Tibial artery (tissue), 4 donors: ENCODE measurements at places on chromosomes 16 and 17.
A peak's percentile ranks its signal among the peaks of the same experiment; 100 is the strongest.

- no peak for DNase-seq
Observed at GRCh38 chr17:52148969-52149351, 9.6 kb downstream of the CA10 start.

GRCh38 chr16:10081201-10081940, 100.9 kb downstream of the GRIN2A start:
- no peak for DNase-seq

DNA sequence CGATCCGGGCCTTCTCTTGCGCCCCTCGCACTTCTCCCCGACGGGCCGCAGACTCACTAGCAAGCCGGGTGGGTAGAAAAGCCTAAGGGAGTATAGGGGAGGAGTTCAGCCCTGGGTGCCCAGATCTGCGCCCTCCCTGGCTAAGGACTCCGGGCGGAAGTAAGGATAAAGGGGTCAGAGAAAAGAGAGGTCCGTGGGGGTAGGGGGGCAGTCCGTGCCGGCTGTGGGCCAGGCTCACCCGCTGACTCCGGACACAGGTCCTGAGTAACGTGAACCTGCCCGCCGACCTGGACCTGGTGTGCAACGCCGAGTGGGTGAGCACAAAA, 1.8 kb downstream of the NAGS start:
- no peak for DNase-seq

GRCh38 chr17:79913451-79913850, 74.2 kb upstream of the CBX4 start:
- no peak for DNase-seq

GRCh38 chr17:41308918-41309359, at the start of gene KRTAP16-1:
TSS of gene KRTAP16-1 (minus strand) at chr17:41309309. CDS start at chr17:41309253, 56 bp downstream.
- no peak for DNase-seq

DNA sequence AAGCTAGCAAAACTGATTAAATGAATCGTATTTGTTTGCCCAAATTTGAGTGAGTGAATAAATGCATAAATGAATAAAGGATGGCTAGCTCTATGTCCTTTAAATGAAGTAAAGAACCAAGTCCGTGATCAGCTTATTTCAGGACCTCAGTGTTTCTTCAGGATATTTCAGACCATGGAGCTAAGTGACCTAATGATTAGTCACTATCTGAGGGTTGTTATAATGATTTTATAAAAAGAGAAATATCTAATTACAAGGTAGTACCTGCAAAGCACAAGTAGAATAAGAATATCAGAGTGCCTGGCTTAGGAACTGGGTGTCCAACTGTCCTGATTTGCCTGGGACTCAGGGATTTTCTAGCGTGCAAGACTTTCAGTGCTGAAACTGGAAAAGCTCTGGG, 12.5 kb downstream of the KCNJ2 start:
- DNase-seq: no peak

- peak; percentile 33 for DNase-seq
Observed at GRCh38 chr17:77893144-77894044, 65.1 kb upstream of the TNRC6C start.

DNA sequence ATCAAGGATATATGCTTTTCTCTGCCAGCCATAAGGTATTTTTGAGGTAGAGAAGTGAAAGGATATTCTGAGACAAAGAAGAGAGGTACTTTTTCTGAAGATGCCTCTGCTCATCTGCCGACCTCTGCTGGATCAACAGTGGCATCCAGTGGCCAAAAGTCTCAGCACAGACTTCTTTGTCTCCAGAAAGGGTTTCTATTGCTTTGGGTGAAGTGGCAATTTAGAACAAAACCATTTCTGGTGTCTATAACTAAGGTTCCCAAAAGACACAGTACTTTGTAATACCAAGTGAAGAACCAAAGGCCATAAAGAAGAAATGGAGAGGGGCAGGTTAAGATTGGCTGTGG, 155.2 kb upstream of the C17orf78 start:
- no peak for DNase-seq

DNA sequence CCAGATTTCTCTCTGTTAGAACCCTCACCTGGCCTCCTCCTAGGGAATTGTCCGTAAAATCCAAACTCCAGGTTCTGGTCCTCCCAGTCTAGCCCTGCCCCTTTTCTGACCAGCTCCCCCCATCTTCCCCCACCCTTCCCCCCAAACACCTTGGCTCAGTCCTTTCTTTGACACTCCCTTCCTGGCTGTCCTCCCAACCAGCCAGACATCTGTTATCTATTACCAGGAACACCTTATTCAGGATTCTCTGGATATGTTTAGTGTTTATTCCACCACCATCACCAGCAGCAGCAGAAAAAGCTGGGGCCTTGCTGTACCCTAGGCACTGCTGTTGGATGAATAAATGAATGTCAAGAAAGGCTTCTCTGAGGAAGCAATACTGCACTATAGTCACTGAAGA, 4.0 kb upstream of the CMTM3 start:
- DNase-seq: no peak

DNA sequence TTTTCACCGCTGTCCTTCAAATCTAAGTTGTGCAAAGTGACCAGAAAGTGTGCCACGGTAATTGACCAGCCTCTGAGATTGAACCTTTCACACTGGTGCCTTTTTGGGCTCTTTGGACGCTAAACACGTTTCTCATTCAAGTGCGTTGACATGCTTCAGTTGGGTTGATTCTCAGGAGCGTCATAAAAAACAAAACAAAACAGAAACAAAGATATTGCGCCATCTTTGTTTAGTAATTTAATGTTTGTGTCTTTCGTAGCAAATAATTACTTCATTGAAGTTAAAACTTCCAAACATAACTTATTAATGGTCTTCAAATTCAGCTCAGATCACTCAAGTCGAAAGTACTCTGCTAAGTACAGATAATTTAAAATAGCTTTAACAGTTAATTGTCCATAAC, 80.2 kb downstream of the OR1D5 start:
- no peak for DNase-seq

DNA sequence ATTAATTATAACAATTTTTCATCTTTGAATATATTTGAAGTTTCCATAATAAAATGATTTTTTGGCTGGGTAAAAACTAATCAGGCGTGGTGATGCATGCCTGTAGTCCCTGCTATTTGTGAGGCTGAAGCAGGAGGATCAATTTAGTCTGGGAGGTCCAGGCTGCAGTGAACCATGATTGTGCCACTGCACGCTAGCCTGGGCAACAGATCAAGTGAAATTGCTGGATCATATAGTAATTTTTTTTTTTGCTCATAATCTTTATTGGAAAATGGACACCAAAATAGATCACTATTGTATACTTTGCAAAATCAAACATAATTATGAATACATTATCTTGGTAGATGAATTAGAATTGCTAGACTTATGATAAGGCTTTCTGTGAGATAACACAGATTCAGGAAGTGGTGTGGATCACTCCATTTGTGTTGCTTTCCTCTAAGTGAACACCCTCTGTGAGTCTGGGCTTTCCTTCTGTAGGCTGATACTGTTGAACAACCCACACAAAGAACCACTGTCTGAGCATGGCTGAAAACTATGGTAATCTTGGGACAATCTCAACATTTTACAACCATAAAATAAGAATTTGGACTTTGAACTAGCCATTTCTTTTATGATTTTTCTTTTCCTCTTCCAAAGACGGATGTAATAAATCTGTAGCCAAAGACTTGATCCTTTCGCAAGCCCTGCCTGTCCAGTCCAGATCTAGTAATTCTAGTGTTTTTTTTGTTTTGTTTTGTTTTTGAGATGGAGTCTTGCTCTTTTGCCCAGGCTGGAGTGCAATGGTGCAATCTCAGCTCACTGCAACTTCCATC, 5.6 kb upstream of the ST3GAL2 start:
- no peak for DNase-seq

- no peak for DNase-seq
Observed at GRCh38 chr16:85175724-85176233, 63.5 kb upstream of the CIBAR2 start.

DNA sequence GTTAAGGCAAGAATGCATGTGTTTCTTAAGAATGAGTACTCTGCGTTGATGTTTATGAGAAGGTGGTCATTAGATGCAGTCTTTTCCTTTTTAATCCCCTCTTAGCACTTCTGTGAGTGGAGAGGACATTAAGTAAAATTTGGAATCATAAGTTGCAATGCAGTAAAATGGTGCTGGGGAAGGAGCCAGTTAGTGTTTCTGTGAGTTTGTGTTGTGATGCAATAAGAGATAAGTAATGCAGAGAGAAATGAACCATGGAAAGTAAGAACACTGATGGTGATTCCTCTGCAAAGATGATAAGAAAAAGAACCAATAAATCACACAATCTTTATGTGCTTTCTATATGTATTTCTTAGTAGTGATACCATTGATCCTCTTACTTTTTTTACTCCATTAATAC, 20.0 kb downstream of the ABHD15 start:
- DNase-seq: no peak

GRCh38 chr17:43169561-43170139, 1.4 kb upstream of the NBR1 start:
- DNase-seq: peak; percentile 71

DNA sequence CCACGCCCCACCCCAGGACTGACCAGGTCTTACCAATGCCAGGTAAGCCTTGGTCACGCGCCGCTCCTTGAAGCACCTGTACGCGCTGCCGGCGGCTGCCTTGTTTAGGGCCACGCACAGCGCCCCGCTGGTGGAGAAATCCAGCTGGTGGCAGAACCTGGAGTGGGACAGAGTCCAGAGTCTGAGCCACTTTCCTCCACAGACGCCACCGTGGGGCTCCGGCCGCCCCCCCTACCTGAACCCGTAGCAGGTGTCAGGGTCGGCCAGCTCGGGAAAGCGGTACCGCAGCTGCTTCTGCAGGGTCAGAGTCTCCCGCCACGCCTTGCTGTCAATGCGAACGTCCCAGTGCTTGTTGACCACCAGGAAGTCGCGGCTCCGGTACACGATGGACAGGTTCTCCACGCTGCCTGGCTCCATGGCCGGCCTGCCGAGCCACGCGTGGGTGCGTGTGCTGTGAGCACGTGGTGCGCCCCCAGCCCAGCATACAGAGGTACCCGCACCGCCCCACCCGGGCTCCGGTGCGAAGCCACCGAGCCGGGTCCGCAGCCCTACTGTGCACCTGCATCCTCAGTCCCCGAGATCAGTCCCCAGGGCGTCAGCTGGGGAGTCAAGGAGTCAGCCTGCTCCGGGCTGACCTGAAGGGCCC, 737 bp downstream of the RPUSD1 start:
- DNase-seq: no peak

GRCh38 chr16:68229431-68230175, 6.3 kb downstream of the ESRP2 start:
- no peak for DNase-seq

GRCh38 chr16:10009684-10010083, 172.5 kb downstream of the GRIN2A start:
- DNase-seq: no peak

DNA sequence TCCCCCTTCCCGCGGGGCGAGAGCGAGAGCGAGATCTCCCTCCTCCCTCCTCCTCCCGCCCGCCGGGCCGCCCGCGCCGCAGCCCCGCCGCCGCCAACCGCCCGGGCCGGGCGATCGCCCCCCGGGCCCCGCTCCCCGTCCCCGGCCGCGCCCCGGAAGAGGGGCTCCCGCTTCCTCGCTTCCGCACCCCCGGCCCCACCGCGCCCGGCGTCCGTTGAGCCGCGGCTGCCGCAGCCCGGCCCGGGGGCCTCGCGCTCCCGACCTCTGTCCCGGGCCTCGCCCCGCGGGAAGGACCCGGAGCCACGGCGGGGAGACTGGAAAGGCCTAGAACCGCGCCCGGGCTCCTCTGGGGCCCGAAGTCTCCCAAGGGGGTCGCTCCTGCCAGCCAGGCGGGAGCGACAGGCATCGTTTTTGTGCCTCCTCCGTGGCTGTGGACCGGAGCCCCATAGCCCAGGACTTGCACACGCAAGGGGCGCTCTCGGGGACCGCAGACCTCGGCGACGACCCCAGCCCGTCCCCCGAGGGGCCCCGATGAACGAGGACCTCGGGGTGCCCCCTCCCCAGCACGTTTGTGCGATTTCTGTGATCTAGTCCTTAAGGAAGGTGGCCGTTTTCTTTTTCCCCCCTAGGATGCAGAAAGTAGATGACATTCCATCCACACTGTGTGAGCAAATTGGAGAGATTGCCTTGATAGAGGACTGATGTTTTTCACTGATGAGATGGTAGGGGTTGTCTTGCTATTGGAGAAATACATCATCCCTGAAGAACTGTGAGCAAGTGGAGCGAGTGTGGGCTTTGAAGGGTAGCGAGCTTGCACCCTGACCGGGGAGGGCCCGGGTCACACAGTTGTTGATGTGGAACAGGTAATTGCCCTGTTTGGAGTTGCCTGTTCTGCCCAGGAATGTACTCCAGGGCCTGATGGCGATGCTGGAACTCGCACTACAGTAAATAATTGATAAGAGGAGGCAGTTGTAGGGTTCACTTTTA, 611 bp downstream of the BANP start:
- DNase-seq: no peak

DNA sequence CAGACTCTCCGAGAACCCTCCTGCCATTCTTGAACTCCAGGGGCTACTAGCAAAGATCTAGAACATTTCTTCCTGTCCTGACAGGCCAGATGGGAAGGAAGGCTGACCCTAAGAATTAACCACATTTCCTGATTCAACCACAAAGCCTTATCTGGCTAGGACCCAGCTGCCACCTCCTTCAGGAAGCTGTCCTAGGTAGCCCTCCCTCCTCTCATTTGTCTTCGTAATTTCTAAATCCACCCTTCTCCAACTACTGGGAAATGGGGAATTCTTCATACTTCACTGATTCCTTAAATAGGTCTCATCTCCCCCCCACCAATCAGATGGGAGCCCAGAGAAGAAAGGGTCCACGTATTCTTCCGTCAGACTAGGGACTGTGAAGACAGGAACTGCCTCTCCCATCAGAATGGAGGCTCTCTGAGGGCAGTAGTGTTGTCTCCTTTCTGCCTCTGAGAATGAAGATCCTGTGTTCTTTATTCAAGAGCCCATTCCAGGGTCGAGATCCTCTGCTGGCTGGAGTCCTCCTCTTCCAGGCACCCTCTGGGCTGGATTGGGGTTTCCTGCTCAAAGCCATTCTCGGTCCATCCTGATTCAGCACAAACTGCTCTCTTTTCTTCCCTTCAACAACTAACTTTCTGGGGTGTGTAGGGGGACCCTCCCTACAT, 2.1 kb downstream of the SAMD14 start:
- DNase-seq: no peak

DNA sequence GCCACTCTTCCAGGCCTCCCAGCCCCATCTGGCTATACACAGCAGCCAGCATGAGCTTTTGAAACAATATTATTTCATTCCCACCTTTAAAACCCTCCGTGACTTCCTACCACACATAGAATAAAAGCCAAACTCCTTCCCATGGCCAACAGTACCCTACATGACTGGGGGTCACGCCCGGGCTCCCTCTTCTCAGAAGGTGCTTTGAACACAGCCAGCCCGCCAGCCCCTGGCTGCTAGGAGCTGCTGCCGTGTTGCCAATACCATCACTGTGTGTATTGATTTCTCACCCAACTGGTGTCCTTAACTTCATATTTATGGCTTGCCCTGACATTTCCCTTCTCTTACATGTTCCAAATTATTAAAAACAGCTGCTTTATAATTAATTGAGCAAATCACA, 111.2 kb downstream of the GNAO1 start:
- no peak for DNase-seq

GRCh38 chr16:53094013-53094630, 39.3 kb downstream of the CHD9 start:
- DNase-seq: peak; percentile 57

DNA sequence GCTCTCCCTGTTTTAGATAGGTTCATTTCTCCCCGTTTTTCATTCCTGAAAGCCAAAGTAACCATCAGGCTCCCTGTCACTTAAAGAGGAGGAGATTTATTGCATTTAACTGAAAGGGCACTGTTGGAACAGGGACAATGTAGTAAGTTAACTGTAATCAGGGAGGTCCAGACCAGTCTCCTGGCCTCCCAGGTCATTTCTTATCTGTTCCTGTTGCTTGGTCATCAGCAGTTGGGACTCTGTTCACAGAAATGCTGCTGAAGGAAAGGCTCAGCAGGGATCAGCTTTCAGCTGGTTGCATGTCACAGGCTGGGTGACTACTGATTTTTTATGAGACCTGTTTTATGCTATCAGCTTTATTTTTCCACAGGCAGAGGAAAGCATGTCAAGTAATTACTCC, 622.6 kb upstream of the GOT2 start:
- no peak for DNase-seq
